ENCODE measurements at places on chromosomes 11 and 22. TPM values are rescaled to one million over a fixed set of nuclear protein-coding genes. Genes with fewer than 3 reads are reported as not detected.

GRCh38 chr22:36819112-36819511, 2.3 kb upstream of the PVALB start:
- no peak for DNase-seq

DNA sequence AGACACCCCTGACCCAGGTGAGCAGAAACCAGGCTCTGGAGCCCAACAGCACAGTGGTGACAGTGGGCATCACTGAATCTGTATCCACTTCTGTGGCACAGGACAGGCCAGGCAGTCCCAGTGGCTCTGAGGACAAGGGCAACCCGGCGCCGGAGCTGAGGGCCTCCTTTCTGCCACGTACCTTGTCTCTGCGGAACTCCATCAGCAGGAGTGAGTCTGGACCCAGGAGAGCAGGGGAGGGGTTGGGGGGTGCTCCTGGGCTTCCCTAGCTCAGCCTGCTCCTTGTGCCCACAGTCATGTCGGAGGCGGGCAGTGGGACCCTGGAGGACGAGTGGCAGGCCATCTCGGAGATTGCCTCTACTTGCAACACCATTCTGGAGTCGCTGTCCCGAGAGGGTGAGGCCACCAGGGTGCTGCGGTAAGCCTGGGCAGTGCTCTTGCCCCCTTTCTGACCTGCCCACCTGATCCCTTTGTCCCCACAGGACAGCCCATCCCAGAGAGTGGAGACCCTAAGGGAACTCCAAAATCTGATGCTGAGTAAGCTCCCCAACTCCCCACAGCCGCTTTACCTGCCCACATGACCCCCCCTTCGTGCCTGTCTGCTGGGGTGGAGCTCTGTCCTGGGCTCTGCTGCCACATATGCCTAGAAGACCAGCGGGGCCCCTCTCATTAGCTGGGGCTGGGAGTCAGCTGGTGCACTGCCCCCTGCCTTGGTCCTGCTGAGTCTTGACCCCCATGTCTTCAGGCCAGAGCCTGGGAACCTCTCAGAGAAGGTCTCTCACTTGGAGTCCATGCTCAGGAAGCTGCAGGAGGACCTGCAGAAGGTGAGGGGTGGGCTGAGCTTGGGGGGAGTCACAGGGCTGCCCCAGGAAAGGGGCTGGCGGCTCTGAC, 12.0 kb downstream of the SIPA1 start:
- no peak for DNase-seq

DNA sequence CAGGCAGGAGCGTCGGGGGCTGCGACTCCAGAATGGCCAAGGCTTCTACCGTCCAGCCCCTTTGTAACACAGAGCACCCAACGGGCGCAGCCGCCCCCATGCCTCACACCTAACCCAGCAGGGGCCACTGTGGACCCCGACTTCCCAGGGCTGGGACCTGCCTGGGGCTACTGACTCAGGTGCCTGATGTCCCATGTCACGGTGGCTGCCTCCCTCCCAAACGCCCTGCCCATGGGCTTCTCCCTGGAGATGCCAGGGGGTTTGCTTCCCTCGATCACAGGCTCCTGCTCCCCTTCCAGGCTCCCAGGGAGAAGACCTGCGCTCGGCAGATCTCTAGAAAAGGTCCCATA, 84.0 kb downstream of the MYEOV start:
- DNase-seq = no peak

The KRTAP5-7 gene
- not detected for total RNA-seq

The VPREB3 gene
- total RNA-seq = not detected

The MEI1 gene
- total RNA-seq = not detected

The MPPED2 gene
- not detected for total RNA-seq

GRCh38 chr22:20639343-20639742, 131.9 kb downstream of the MED15 start:
- DNase-seq = no peak

DNA sequence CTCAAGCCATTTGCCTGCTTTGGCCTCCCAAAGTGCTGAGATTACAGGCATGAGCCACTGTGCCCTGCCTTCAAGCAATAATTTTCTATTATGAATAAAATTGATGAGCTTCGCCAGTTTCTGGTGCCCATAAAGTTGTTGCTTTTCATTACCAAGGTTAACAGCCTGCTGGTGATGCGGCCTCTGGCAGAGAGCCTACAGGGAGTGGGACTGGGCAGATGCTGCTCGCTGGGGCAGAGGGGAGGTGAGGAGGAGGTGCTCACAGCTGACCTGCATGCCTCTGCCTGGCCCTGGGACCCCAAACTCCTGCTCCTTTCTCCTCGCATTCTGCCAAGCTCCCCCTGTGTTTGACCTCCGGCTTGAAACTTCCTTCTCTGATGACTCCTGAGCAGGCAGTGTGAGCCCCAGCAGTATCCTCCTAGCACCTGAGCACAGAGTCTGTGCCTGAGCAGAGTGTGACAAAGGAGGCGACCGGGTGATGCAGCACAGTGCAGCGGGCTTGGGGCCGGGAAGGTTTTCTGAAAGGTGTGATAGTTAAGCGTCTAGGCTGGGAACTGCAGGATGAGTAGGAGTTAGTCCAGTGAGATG, 56.1 kb upstream of the B3GAT1 start:
- no peak for DNase-seq

DNA sequence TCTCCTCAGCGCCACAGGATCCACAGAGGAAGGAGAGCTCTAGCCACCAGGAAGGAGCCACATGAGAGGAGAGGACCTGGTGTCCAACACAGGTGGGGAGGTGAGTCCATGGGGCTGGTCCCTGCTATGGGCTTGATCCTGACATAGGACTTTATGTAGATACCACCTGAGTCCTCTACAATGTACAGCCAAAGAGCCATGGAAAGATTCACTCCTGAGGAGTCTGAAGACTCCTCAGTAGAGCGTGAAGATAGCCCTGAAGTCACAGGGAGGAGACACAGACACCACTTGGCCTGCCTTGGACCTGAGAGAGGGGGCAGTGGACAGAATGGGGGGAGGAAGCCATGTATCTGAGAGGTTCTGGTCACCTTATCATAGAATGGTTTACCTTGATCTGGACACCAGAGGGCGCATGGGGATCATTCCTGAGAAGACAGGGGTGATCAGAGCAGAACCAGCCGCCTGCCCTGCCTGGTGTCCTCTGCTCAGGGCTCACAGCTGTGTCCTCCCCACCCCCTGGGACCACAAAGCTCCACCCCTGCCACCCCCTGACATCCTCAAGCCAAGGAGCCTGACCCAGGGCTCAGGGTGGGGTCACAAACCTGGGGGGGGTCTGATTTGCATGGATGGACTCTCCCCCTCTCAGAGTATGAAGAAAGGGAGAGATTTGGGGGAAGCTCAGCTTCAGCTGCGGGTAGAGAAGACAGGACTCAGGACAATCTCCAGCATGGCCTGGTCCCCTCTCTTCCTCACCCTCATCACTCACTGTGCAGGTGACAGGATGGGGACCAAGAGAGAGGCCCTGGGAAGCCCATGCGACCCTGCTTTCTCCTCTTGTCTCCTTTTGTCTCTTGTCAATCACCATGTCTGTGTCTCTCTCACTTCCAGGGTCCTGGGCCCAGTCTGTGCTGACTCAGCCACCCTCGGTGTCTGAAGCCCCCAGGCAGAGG, 77.0 kb downstream of the ZNF280B start:
- DNase-seq = peak; percentile 53

DNA sequence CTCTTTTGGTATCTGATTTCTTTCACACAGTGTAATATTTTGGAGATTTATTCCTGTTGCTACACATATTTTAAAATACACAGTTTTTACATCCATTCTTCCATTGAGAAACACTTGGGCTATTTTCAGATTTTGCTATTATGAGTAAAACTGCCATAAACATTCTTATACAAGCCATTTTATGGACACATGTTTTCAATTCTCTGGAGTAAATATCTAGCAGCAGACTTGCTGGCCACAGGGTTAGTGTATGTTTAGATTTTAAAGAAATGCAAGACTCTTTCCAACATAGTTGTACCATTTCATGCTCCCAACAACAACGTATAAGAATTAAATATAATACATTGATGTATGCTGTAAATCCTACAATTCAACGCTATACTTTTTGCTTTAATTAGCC, 360.8 kb upstream of the PITPNB start:
- peak; percentile 2 for DNase-seq

GRCh38 chr11:83641511-83641910, 355.3 kb upstream of the CCDC90B start:
- DNase-seq = peak; percentile 1

DNA sequence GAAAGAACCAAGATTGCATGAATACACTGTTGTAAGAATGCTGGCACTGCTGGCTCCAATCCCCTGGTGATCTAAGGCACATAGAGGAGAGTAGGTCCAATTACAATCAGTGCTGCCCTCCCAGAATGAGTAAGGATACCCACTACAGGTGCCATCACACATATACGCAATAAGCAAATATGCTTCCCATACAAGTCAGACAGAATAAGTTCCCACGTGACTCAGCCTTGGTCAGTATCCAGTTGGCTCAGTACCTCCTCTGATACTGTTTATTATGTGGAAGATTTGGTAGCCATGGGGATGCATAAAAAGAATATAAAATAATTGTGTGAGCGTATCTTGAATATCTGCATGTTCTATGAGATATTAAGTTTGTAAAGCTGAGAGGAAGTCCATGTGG, 8.9 kb upstream of the OR2D3 start:
- DNase-seq = peak; percentile 1

DNA sequence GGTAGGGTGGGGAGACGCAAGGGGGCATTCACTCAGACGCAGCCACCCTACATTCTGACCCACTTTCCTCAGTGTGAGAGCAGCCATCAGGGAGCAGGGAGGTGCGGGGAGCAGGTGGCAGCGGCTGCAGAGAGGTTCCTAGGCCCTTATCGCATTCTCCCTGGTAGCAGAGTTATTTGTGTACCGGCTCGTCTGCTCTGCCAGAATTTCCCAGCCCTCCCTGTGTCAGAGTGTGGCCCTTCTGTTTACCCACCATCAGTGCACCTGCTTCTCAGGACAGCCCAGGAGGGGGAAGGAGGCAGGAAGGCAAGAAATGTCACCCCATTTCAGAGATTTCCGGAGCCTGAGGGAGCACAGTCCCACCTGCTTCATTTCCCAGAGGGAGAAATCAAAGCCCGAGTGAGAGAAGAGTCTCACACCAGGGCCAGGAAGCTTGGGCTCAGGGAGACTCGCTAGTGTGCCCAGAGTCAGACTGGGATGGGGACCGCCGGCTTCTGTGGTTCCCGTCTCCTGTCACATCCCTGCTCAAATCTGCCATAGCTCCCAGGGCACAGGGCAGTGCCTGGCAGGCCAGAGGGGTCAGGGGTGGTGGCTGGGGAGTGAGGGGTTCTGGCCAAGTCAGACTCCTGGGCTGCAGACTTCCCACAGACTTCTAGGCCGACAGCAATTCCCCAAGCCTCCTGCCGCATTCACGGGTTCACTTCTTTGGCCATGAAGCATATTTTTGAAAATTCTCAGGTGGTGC, 49.7 kb downstream of the ARRB1 start:
- no peak for DNase-seq

- no peak for DNase-seq
Observed at GRCh38 chr11:1116666-1117390, 40.9 kb upstream of the MUC5AC start.

The ACR gene
- total RNA-seq = not detected

DNA sequence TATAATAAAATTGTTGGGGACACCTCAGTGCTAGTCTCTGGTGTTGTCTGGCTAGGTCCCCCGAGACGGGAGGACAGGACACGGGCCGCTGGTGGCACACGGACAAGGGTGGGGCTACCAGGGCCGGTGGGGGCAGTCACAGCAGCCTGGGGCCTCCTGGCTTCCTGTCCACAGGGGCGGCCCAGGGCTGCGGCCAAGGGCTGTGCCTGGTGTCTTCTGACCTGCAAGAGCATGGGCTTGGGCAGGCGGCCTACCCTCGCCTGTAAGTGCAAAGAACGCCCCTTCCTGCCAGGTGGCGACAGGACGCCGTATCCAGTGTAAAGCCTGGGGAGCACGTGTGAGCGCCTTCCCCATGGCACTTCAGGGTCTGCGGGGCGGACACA, 3.6 kb downstream of the LRFN4 start:
- DNase-seq = no peak

- DNase-seq = no peak
Observed at GRCh38 chr11:111166598-111166997, 78.9 kb upstream of the POU2AF2 start.

- no peak for DNase-seq
Observed at GRCh38 chr11:120522736-120523135, 11.2 kb downstream of the GRIK4 start.

- DNase-seq = no peak
Observed at GRCh38 chr11:20087118-20087521, 73.2 kb downstream of the DBX1 start.

The CHRNA10 gene
- 0.45 TPM for total RNA-seq

DNA sequence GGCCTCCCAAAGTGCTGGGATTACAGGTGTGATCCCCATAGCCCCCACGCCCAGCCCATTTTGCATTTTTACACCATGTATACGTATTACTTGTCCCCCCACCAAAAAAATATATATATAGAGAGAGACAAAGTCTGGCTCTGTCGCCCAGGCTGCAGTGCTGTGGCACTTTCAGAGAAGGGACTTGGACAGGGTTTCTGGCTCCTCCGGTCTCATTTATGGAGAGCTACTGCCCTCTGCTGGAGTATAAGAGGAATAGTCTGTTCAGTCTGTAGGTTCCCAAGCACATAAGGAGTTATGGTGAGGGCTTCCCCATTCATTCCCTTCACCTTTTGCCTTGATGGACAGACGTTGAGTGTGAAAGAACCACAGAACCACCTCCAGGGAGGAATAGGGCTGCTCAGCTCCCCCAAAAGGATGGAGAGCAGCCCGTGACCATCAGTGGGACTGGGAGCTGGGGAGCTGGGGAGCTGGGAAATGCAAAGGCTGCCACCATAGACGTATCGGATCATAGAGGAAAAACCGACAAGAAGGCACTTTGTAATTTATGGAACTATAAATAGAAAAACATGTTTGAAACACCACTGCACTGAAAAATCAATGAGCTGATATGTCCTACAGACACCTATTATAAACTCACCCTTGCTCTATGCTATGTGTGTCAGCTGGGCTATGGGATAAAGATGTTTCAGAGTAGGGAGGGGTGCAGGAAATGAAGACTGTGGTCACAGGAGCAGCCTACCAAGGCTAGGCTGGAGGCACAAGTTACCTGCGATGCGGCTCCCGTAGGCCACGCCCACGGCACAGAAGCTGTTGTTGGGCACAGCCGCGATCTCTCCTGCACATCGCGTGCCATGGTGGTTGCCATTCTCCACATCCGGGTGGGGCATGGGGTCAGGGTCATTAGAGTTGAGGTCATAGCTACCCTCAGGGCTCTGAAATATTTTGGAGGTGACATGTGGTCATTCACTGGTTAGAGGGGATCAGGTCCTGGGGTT, 5.2 kb downstream of the PCSK7 start:
- DNase-seq = peak; percentile 68

The SCUBE2 gene
- total RNA-seq = 1.2 TPM

- DNase-seq = no peak
Observed at GRCh38 chr11:129691142-129691541, 124.5 kb upstream of the TMEM45B start.

- peak; percentile 10 for DNase-seq
Observed at GRCh38 chr11:61120706-61121191, 18.5 kb downstream of the CD5 start.

GRCh38 chr11:65380460-65381119, 1.9 kb downstream of the SLC25A45 start:
- DNase-seq = no peak

The AHNAK gene
- 497 TPM for total RNA-seq

The SEPTIN5 gene
- 12.7 TPM for total RNA-seq

- DNase-seq = no peak
Observed at GRCh38 chr11:32023370-32024305, 67.2 kb upstream of the RCN1 start.

The C11orf42 gene
- not detected for total RNA-seq

Data from HFFc6 (cell line).